ENCODE measurements at places on chromosomes 12 and 14. TPM values are rescaled to one million over a fixed set of nuclear protein-coding genes. Genes with fewer than 3 reads are reported as not detected.

DNA sequence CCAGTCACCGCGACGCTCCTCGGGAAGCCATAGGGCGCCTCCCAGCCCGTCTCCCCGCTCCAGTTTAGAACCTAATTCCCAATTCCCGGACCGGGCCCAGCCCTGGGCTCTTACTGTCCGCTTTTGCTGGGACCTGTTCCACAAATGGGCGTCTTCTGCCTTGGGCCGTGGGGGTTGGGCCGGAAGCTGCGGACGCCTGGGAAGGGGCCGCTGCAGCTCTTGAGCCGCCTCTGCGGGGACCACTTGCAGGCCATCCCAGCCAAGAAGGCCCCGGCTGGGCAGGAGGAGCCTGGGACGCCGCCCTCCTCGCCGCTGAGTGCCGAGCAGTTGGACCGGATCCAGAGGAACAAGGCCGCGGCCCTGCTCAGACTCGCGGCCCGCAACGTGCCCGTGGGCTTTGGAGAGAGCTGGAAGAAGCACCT, 797 bp downstream of the UNG start:
- peak overlapping the region; percentile 28 for H3K27ac ChIP-seq
- H3K36me3 ChIP-seq, result peaks cover 21% of the 10 kb centered on the region
- no peaks in the 10 kb centered on the region for H3K4me1 ChIP-seq
- H3K4me3 ChIP-seq, result peak overlapping the region; percentile 39
- DNase-seq, result no peak
- H3K27me3 ChIP-seq, result no peaks in the 10 kb centered on the region

TPH2 gene
- 0.90 TPM for total RNA-seq

DNA sequence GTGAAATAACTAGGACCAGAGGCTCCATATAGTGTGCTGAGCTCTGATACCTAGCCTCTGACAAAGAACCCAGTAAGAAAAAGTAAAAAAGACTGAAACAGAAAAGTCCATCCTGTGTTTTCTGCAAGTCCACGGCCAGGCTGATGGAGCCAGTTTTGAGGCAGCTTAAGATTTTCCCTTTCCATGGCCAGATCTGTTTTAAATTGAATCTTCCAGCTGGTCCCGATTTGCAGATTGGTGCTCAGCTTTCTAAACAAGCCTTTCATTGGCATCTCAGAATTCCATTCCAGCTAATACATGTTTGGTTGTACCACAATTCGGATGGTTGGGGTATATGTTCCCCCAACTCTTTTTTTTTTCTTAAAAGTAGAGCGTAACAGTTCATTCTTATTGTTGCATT, 152.0 kb downstream of the DACT1 start:
- H3K4me1 ChIP-seq, result 0 out of 2 replicates have a peak, but pooled peaks cover 4% of the 10 kb centered on the region
- no peaks in the 10 kb centered on the region for H3K27me3 ChIP-seq
- DNase-seq, result no peak
- H3K4me3 ChIP-seq, result no peak overlapping the region

DNA sequence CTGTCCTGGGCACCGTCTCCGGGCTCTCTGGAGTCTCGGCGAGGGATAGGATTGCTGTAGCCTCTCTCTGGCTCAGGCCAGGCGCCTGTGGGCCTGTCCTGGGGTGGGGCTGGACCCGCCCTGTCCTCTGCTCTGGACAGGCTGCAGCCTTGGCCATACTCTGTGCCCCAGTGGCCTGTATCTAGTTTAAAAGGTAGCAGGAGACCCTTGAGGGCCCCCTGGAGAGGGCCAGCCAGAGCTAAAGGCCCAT, 1.8 kb downstream of the KIF26A start:
- DNase-seq, result no peak
- H3K4me3 ChIP-seq, result peak overlapping the region; percentile 88
- H3K36me3 ChIP-seq, result no peaks in the 10 kb centered on the region
- H3K27ac ChIP-seq, result no peak overlapping the region
- peaks cover 39% of the 10 kb centered on the region for H3K4me1 ChIP-seq

DNA sequence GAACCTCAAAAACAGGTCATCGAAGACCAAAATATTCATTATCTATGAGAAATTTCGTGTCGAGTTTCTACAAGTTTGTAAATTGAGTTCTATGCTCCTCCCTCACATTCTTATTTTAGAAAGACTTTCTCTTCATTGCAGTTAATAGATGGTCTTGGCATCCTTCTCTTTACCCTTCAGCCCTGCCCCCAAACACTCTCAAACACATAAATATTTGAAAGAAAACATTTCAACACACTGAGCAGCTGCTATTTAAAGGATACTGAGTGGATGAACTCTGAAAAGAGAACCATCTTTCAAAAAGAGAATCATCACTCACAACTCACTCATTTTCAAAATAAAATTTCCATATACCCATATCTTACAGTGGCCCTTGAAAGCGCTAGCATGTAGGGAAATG, 67.1 kb downstream of the NUAK1 start:
- no peak for DNase-seq
- H3K4me1 ChIP-seq, result peaks cover 11% of the 10 kb centered on the region
- no peak overlapping the region for H3K4me3 ChIP-seq
- no peaks in the 10 kb centered on the region for H3K27me3 ChIP-seq
- no peak overlapping the region for H3K27ac ChIP-seq
- H3K36me3 ChIP-seq, result peaks cover 22% of the 10 kb centered on the region

SERPINA3 gene
- total RNA-seq, result not detected

DNA sequence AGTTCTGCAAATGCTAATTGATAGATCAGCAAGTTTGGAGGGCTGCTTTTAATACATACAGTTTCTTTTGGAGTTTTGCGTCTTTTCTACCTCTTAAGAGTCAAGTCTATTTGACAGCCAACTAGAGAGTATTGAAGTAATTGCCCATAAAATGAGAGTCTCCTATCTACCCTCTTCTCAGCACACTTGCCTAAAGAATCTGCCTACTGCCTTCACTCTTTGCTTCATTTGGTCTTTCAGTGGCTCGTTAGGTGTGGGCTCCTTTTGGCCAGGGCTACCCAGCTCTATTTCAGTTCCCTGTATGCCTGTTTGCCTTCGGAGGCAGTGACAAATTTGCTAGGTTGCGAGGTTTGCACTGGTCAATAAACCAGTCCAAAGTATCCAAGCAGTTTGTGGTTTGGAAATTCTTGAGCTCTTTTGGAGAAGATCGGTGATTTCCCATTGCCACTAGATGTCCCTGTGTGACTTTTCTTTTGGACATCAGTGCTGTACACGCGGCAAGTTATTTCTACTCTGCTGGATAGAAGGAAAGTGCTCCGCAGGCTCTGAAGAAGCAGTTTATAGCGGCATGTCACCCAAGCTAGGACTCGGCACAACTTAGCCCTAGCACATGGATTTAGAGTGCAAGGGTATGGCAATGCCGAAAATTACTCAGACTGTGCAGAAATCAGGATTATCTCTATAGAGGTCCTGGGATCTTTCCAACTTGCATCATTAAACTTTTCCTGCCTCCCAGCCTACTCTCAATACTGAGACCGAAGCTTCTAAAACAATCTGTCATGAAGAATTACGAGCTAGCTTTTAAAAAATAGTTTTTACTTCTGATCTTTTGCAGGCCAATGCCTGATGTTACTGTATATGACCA, 38.6 kb downstream of the MGST1 start:
- DNase-seq, result no peak
- no peak overlapping the region for H3K27ac ChIP-seq
- H3K27me3 ChIP-seq, result no peaks in the 10 kb centered on the region
- H3K4me3 ChIP-seq, result no peak overlapping the region

DNA sequence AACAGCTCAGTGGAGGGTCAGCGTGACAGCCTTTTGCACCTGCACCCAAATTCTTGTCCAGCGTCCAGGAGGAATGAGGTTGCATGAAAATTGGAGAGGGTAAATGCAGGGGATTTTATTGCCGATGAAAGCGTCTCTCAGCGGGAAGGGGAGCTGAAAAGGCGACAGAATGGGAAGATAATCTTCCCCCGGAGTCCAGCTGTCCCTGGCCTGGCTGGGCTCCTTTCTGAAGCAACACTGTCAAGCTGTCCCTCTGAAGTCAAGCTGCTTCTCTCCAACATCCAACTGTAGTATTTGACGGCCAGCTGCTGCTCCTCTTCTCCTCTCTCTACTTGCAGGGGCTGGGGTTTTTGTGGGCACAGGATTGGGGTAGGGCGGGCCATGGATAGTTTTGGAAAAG, 32.7 kb downstream of the NOPCHAP1 start:
- DNase-seq, result no peak
- H3K4me1 ChIP-seq, result no peaks in the 10 kb centered on the region
- H3K36me3 ChIP-seq, result no peaks in the 10 kb centered on the region
- no peaks in the 10 kb centered on the region for H3K27me3 ChIP-seq
- no peak overlapping the region for H3K4me3 ChIP-seq
- H3K27ac ChIP-seq, result no peak overlapping the region

GRCh38 chr14:24911324-24912109, 138.4 kb downstream of the STXBP6 start:
- DNase-seq, result no peak
- no peaks in the 10 kb centered on the region for H3K4me1 ChIP-seq
- no peak overlapping the region for H3K4me3 ChIP-seq
- H3K27ac ChIP-seq, result no peak overlapping the region

DNA sequence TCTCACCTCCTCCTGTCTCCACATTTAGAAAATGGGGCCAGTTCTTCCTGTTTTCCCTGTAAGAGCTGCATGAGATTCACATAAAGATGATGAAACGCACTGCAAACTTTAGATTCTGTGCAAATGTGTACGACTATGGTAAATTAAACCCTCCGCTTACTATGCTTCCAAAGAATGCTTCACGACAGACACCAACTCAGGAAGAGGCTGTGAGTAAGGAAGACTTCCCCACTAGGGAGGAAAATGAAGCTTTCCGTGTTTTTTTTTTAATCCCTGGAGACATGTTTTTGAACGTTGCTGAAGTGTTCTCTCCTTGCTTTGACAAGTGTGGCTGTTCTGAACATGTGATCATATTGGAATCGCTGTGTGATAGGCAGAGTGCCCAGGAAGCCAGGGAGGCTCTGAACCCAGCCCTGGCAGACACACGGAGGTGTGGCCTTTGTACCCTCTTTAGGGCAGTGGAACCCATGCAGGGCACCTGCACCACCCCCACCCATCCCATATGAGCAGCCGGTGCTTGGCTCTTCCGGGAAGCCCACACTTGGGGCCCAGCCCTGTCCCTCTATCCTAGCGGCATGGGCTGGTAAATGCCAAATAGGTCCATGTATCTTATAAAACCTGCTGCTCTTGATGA, 7.5 kb upstream of the SYNE3 start:
- H3K27me3 ChIP-seq, result no peaks in the 10 kb centered on the region
- no peak overlapping the region for H3K4me3 ChIP-seq
- H3K4me1 ChIP-seq, result no peaks in the 10 kb centered on the region
- H3K27ac ChIP-seq, result no peak overlapping the region
- no peaks in the 10 kb centered on the region for H3K36me3 ChIP-seq
